ENCODE measurements at places on chromosomes 5 and 9. TPM values are rescaled to one million over a fixed set of nuclear protein-coding genes. Genes with fewer than 3 reads are reported as not detected.

- DNase-seq: no peak
Measured at GRCh38 chr5:111268300-111268699, 44.1 kb downstream of the CAMK4 start.

GRCh38 chr9:1457460-1457859 is 407.3 kb downstream of the DMRT2 start:
- DNase-seq: no peak

PHF24 gene
- total RNA-seq: 0.54 TPM

GRCh38 chr5:53373451-53374158 is 106.8 kb upstream of the FST start:
- DNase-seq: peak; percentile 72

SIT1 gene
- not detected for total RNA-seq

DNA sequence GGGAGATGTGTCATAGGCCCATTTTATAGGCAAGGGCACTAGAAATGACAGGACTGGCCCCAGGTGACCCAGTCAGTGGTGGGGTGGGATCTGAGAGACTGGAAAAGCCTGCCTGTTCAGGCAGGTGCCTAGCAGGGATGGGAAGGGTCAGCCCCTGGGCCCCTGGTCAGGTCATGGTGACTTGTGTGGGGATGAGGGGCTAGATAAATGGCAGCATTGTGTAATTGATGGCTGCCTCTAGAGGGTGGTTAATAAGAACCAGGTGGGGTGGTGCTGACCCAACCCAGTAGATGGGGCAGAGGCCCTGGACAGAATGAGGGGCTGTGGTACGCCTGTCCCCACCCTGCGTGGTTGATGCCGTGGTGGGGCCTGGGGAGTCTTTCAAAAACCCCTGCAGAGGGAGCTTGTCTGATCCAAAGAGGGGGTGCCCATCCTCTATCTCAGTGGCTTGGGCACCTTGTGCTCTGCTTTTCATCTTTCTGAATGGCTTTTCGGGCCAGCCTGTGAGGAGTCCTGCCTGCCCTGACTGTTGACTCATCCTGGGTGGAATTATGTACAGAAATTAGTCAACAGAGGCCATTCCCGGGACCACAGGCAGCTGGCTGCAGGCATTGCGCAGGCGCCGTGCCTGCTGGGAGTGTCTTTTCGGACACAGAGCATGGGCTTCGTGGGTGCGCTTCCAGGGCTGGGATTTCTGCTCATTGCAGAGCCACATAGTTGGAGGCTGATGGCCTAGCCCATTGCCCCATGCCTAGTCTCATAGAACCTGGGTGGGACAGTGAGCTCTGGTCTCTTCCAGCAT is 93.6 kb upstream of the PITX1 start:
- DNase-seq: peak; percentile 39

SPATA31C1 gene
- not detected for total RNA-seq

DNA sequence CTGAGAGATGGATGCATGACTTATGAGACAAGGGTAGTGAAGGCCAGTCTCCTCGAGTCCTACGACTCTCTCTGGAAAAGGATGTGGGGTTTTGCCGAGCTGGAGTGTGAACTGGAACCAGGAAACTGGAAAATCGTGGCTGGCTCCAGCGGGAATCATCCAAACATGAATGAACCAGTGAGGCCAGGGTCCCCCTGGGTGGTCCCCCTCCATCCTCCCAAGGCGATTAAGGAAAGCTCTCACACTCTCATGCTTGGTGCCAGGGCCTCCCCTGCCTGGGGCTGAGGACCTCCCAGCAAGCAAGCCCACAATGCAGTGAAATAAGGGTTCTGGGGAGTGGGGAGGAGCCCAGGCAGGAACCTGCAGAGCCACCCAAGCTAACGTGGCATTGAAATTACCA is 9.6 kb upstream of the AMBP start:
- no peak for DNase-seq

DNA sequence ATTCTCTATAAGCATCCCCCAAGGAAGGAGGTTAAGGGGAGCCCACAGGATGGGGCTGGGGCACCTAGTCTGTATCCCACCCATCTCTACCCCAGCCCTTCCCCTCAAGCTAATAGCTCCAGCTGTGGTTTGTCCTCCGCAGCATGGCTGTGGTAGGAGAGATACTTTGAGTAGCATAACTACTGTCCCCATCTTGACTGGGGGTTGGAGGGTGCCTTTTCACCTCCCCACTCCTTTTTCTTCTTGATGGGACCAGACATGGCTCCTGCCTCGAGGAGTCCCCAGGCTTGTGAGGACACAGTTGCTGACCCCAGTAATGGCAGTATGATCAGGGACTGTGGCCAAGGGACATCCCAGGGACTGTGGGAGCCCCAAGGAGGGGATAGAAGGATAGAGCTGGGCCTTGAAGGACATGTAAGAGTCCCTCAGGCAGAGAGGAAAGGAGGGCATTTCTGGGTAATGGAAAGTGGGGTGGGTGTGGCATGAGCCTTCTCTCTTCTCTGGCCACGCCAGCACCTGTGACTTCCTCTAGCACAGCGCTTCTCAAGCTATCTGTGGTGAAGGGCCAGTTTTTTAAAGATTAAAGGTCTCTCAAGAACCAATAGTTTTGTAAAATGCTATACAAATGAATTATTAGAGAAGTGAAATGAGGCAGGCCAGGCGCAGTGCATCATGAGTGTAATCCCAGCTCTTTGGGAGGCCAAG is 14.0 kb downstream of the OLFML2A start:
- DNase-seq: no peak

GRCh38 chr9:78031444-78031892 is at the start of gene GNAQ:
Gene GNAQ, minus strand, starts transcription at chr9:78031811. Its CDS starts 576 bp downstream, at chr9:78031235.
- no peak for DNase-seq

PANK3 gene
- 42.2 TPM for total RNA-seq

DNA sequence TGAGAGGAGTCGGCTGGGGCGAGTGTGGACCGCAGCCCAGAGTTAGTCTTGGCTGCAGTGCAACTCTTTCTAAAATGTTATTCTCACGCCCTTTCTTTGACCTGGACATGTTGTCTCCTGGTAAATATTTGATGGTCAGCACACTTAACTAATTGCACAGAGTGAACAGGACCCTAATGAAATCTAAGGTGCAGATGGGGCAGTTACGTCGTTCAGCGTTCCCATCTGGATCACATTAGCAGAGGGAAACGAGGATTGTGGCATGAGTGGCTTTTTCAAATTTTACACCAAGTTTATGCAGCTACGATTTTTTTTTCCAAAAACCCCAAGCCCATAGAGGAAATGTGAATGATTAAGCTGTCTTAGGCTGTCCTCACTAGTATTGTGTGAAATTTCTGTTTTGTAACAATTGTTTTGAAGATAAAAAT is 483 bp downstream of the C9orf85 start:
- DNase-seq: no peak

GRCh38 chr5:126501448-126501847 is 78.2 kb downstream of the GRAMD2B start:
- DNase-seq: no peak

DNA sequence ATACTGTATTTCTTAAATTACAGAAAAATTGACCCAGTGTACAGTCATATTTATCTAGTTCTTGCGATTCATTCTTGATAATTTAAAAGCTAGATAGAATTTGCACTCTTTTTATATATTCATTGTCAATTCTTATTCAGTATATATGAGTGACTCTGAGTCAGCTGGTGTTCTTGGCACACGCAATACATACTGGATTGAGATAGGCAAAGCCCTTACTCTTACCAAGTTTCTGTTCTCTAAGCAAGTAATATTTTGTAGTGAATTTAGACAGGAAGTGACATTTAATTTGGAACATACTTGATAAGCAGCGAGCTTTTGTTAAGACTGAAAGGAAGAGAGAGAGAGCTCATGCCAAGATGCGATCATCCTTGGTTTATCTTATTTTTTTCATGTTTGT is 57.7 kb downstream of the GPBP1 start:
- DNase-seq: no peak

GRCh38 chr9:110160123-110160522 is 47.8 kb downstream of the C9orf152 start:
- no peak for DNase-seq

GRCh38 chr5:168844922-168845296 is 265.7 kb upstream of the PANK3 start:
- DNase-seq: no peak

- DNase-seq: no peak
Measured at GRCh38 chr5:40043916-40044315, 619.1 kb upstream of the DAB2 start.

DNA sequence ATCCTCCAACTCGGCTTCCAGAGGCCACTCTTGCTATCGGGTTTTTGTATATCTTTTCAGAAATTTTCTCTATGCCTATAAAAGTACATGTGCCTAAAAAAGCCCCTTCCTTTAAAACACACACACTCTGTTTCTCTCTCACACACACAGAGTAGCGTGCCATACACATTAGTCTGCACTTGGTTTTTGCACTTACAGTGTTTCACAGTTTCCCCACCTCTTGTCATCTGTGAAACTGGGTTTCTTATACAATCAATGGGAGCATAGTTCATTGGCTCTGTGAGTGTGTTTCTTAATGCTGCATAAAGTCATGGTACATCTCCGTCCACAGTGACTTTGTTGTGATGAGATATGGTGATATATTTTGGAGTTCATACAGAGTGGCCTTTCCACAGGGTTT is 664 bp upstream of the IGFBPL1 start:
- DNase-seq: no peak

GRCh38 chr9:101480386-101480785 is 44.8 kb upstream of the ALDOB start:
- DNase-seq: no peak

ESM1 gene
- total RNA-seq: 18.1 TPM

GRCh38 chr5:133785182-133785581 is 172.8 kb upstream of the FSTL4 start:
- no peak for DNase-seq

GRCh38 chr5:176429972-176430371 is 13.6 kb upstream of the CLTB start:
- DNase-seq: no peak

DNA sequence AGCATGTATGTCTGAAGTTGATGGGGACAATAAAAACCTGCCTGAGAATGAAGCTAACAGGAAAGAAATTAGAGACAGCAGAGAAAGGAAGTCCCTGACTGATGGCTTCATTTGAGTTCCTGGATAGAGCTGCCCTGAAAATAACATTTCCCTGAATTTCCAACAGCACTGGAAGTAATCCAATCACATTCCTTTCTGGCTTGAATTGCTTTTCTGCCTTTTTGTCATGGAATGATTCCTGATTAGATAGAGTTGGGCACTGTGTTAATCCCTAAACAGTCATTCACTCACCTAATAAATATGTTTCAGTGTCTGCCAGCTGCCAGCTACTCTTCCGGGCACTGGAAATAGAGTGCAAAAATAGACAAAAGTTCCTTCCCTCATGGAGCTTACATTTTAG is 30.0 kb upstream of the SH3RF2 start:
- no peak for DNase-seq

DNA sequence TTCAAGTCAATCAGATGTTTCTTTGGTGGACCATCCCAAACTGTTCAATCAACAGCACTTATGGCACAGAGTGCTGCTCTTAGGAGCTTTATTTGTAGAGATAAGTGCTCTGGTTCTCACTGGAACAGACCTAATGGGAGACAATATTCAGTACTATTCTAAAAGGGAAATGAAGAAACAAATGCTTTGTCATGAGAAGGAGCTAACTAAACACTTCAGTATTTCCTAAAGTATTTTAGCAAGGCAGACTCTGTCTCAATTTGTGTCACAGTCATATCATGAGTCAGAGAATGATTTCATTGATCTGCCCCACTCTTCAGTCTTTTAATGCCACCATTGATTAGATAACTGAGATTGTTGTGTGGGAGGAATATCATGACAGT is 175.3 kb downstream of the SLF1 start:
- no peak for DNase-seq

GRCh38 chr5:79133657-79134451 is 22.2 kb downstream of the BHMT start:
- peak; percentile 65 for DNase-seq

IL31RA gene
- 3.4 TPM for total RNA-seq

- no peak for DNase-seq
Measured at GRCh38 chr5:72440207-72440638, 67.0 kb downstream of the ZNF366 start.

GRCh38 chr9:32376285-32376684 is 8.2 kb upstream of the ACO1 start:
- DNase-seq: no peak

RAPGEF1 gene
- 31.1 TPM for total RNA-seq

ST8SIA4 gene
- total RNA-seq: 0.92 TPM

GRCh38 chr9:27202056-27202455 is 93.0 kb downstream of the TEK start:
- DNase-seq: no peak

UQCRQ gene
- total RNA-seq: 369 TPM

DNA sequence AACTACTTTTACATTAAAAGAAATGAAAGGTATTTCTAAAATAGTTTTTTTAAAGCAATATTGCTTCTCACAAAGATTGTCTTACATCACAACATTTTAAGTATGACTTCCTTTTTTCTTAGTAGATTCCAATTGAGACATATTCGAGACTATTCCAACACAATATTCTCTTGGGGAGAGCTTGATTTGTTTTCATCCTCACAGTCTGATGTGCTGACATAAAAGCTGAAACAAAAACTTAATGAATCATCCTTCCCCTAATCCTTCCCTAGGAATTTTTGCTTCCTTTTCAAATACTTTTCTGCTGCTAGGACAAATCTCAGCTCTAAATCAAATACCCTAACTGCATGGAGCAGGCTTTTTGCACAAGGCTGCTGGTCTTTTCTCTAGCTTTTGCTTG is 245.8 kb upstream of the MAP3K1 start:
- no peak for DNase-seq

- no peak for DNase-seq
Measured at GRCh38 chr5:58890701-58891085, 307.8 kb downstream of the RAB3C start.

FAM114A2 gene
- total RNA-seq: 18.6 TPM

- no peak for DNase-seq
Measured at GRCh38 chr9:124215368-124215910, 42.3 kb upstream of the NEK6 start.

DNA sequence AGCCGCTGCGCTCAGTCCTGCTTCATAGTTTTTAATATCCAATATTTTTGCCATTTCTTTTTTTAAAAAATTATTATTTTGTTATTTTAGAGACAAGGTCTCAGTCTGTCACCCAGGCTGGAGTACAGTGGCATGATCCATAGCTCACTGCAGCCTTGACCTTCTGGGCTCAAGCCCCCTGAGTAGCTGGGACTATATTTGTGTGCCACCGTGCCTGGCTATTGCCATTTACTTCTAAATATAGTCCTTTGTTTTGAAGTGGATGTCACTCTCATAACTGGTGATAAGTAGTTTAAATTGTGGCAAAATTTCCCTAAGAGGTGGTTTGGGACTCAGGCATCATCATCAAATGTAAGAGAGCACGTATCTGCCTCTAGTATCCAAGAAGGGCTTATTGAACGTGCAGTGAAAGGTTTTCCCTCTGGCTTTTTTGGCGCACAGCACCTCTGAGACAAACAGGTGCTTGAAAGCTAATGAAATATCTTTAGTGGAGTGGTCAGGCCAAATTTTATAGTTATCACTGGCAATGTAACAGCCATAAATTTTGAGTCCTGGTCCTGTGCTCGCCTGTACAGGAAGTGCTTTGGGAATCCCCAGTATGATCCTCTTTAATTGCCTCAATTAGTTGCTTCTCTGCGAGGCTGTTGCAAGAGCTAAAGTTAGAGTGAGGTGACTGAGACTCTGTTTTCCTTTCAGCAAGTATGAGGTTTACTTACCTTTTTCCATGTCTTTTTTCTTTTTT is 14.8 kb downstream of the STXBP1 start:
- no peak for DNase-seq
